ENCODE measurements at places on chromosomes 3 and 15. TPM values are rescaled to one million over a fixed set of nuclear protein-coding genes. Genes with fewer than 3 reads are reported as not detected.

GRCh38 chr3:177196456-177197040 lies 734 bp downstream of the TBL1XR1 start:
- DNase-seq = no peak

- no peak for DNase-seq
Measured at GRCh38 chr3:49120438-49121131, at the start of gene USP19. USP19 (minus strand) TSS chr3:49120823; CDS start chr3:49119145, 1,678 bp downstream.

DNA sequence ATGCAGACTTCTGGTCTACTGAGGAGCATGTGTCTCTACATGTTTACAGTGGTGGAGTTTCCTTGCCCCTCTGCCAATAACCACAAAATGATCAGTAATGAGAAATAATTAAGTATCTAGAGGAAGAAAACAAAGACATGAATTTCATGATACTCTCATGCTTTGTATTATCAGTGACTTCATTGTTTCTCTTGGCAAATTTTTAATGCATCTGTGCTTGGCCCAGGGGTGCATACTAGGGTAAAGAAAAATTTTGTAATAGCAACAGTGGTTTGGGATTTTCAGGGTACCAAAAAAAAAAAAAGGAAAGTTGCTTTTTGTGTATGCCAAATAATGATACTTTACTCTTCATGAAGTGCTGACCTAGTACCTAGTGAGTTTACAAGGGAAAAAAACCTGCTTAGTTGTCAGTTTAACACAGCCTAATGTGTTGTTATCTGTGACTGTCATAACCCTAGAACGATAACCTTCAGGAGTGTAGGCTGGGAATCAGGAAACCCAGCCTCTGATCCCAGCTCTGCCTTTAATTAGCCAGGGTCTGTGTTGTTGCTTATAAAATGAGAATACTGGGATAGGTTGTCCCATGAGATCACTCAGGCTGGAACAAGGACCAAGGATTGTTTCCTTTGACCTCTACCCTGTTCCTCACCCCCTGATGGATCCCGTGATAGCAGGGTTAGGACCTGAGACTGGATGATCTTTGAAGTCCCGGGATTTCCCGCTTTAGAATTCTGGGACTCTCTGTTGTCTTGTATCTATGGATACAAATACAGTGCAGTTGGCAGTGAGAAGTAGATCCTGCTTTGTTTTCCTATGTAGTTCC lies 117.5 kb downstream of the CMSS1 start:
- no peak for DNase-seq

GOLGA8G gene
- total RNA-seq = not detected

TRPM1 gene
- 1.2 TPM for total RNA-seq

Measured in kidney epithelial cell (primary cell).